Stimulated activated CD8-positive, alpha-beta memory T cell treated with anti-CD3 and anti-CD28 coated beads, Interleukin-4, amount 100 ng/mL, for 1 hour (primary cell): ENCODE measurements at places on chromosomes 3 and 15.

DNA sequence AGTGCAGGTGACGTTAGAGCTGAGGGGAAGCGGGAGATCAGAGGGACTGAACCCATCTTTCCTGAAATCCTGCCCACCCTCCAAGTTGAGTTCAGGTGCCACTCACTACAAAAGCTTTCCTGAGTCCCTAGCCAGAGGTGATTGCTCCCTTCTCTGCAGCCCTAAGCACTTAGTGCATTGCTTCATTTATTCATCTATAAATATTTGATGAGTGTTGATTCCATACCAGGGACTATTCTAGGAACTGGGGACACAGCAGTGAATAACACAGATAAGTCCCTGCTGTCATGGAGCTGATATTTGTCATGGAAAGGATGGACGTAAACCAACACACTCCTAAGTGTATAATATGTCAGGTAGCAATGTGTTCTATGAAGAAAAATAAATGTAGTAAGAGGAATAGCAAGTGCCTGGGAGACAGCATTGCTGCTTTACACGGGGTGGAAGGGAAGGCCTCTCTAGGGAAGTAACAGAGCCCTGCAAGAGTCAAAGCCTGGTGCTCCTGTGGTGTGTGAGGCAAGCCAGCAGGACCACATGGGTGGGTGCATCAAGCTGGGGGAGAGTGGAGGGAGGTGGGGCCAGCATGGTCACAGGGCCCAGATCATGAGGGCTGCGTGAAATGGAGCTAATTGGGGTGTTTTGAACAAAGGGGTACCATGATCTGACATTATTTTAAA lies 18.6 kb downstream of the ALPK3 start:
- no peak for DNase-seq

DNA sequence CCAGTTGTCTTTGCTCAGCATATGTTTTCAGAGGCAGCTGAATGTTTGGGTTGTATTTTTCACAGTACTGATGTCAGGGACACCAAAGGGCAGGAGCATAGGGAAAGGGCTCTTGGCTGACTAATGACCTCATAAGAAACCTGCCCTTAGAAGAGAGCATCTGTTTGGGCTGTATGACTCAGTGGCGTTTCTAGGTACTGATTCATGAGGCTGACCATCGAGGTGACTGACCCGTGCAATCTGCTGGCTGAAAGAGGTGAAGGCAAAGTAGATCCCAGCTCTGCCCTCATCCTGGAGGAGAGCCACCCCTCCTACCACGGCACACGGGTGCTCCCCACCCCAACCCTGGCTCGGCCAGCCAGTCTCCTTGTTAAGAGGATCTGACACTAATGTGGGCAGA lies 8.3 kb downstream of the LMCD1 start:
- no peak for DNase-seq

GRCh38 chr15:66905954-66906353 lies 159.4 kb upstream of the SMAD3 start:
- DNase-seq = no peak

DNA sequence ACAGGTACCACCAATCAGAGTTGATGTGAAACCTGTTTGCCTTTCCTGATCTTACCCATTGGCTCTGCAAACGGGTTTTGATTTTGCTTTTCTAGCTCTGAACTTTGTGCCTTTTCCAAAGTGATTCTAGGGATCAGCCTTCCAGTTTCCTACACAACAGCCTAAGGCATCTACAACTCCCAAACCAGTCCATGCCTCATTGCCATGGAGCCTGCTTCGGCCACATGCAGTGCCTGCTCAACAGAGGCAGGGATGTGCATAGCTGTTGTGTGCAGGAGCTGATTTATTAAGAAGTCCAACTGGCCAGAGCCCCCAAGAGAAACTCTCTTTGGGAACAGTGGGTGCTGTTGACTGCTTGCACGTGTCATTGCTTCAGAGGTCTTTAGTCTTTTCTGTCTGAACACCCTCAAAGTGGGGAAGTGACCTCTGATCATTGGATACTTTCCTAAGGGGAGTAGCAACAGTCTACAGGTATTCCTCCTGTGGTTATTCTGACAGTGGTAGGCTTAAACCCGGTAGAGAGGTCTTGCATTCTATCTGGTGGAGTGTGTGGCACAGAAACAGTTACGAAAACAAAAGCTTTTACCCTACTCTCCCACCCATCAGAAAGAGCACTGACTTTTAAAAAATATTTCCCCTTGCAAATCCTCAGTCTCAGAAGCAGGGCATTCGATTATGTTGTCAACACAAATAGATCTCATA lies 36.6 kb upstream of the THSD4 start:
- DNase-seq = no peak

DNA sequence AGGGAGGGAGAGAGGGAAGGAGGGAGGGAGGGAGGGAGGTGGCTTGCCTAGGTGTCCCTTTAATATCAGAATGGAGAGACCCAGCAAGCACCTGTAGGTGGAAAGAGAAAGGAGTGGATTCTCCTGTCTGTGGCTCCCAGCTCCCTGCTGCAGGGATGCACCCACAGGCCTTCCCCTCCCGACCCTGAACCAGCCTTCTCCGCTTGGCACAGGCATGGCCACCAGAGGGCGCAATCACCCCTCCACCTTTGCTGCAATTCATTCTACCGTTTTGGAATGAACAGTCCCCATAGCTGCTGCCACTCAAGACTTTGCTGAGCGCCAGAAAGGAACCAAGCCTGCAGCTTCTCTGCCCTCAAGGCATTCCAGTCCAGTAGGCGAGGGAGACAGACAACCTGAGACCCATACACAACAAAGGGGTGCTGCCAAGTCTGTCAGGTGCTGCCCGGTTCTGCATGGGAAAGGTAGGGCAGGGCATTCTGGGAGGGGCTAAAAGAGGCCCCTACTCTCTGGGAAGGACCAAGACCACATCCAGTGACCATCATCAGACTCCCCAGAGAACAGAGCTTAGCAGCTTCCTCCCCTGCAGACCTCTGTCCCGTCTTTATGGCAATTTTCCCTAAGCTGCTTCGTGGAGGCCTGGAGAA lies 4.9 kb downstream of the TLR9 start:
- DNase-seq = peak; percentile 77

DNA sequence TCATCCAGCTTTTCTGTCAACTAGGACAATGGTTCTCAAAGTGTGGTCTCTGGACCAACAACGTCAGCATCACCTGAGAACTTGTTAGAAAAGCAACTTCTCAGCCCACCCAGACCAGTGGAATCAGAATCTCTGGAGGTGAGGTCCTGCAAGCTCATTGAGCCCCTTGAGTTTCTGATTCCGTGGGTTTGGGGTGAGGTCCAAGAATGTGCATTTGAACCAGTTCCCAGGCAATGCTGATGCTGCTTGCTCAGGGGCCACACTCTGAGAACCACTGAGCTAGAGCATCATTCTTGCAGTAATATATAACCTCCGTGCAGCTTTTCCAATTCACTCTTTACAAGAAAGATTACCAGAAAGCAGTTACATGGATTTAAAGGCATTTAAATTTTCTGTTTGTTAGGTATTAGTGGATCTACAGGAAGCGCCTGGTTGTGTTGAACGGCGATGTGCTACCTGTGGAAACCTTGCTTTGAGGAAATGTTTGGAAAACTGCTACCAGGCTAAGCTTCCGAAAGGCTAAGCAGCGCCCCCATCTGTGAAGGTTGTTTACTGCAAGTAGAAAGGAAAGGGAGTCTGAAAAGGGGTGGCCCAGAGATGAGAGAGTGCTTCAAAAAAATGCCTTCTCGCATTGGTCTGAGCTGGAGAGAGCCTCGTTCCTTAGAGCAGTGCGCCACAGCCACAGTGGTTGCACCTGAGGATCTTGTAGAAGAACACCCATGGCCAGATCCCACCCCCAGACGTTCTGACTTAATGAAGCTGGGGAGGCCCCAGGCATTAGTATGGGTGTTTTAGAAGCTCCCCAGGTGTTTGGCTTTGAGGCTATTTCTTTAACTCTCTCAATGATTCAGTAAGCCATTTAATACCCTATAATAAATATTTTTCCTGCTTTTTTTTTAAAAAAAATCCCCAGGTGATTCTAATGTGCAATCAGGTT lies 50.0 kb downstream of the RLBP1 start:
- DNase-seq = no peak

DNA sequence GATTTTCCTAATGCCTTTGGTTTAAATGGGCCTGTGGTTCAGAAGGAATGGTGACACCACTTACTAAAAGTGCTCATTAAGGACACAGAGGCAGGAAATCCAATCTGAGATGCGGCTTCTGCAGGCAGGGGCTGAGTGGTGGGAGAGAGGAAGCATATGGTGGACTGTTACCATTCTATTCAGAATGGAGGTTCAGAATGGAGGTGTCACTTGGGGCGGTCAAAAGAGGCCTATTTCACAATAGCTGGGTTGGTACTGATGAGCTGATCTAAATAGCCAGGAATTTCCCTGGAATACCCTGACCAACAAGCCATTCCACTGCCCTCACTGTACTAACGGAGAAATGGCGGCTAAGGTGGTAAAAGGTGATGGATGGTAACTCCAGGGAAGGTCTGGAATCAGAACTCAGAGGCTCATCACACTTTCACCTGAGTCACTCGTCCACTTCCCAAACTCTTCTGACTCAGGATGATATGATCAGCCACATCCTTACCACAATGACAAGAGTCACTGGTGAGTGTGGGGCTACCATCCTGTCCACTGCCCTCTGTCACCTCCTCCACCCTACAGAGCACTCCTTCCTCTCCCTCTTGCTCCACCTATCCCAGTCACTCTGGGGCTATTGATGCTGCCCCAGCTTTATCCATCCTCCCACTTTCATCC lies 15.7 kb downstream of the RFT1 start:
- no peak for DNase-seq

GRCh38 chr3:39378088-39378487 lies 5.1 kb upstream of the SLC25A38 start:
- DNase-seq = peak; percentile 37

DNA sequence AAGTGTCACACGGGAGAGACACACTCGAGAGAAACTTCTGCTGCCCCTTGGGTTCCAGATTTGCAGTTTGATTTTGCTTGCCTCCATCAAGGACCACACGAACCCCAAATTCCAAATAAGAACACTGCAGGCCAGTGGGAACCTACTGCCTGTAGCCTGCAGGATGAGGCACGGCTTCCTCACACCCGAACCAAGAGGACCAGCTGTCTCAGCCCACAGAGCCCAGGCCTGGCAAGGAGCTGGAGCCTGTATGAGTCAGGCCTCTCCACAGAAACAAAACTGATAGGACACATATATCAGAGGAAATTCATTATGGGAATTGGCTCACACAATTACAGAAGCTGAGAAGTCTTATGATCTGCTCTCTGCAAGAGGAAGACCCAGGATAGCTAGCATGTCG lies 188.1 kb upstream of the NSMCE3 start:
- no peak for DNase-seq

DNA sequence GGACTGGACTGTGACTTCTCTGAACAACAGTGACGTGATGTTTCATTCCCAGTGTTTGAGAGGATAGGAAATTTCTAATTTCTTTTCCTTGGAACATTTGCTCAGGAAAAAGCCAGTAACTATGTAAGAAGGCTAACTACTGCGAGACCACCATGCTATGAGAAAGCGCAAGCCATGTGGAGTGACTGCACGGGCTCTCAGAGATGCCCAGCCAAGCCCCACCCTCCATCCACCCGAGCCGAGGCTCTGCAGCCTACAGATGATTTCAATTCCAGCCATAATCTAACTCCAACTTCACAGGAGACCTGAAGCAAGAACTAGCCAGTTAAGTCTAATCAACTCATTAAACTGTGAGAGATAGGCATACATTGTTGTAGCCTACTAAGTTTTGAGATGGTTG lies 124.3 kb downstream of the GREM1 start:
- DNase-seq = no peak

GRCh38 chr3:43405888-43406642 lies 119.7 kb downstream of the SNRK start:
- DNase-seq = no peak

- no peak for DNase-seq
Observed at GRCh38 chr3:67192466-67192865, 194.4 kb downstream of the KBTBD8 start.

- no peak for DNase-seq
Observed at GRCh38 chr15:80547264-80547663, 143.1 kb downstream of the ARNT2 start.

- DNase-seq = no peak
Observed at GRCh38 chr3:146577662-146578061, 27.5 kb downstream of the PLSCR5 start.

DNA sequence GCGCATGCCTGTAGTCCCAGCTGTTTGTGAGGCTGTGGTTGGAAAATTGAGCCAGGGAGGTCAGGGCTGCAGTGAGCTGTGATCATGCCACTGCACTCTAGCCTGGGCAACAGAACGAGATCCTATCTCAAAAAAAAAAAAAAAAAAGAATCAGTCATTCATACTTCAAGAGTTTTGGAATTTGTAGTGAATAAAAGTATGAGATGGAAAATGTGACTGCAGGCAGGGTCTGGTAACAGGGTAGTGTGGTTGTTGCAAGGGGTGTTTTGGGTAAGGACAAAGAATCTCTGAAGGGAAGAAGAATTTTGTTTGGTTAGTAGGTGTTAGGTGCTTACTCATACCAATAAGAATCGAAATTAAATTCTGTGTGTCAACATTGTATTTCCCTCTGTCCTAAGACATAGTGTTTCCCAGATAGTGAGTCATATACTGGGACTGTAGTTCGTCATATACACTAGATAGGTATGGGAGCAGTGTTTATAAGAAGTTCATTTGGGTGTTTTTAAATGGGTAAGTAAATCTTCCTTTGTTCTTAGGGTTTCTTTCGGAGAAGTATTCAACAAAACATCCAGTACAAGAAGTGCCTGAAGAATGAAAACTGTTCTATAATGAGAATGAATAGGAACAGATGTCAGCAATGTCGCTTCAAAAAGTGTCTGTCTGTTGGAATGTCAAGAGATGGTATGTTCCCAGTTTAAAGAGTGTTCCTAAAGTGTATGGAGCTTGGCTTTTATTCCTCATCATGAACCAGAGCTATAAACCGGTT lies 14.2 kb downstream of the NR1D2 start:
- DNase-seq = no peak

- DNase-seq = no peak
Observed at GRCh38 chr3:40124918-40125317, 184.6 kb upstream of the EIF1B start.

- no peak for DNase-seq
Observed at GRCh38 chr3:24773798-24774197, 279.1 kb upstream of the THRB start.

GRCh38 chr3:86046436-86047136 lies 944.4 kb downstream of the VGLL3 start:
- no peak for DNase-seq

GRCh38 chr3:52479877-52480575 lies 15.1 kb upstream of the STAB1 start:
- DNase-seq = no peak

- no peak for DNase-seq
Observed at GRCh38 chr3:71653414-71653807, 69.9 kb upstream of the FOXP1 start.

DNA sequence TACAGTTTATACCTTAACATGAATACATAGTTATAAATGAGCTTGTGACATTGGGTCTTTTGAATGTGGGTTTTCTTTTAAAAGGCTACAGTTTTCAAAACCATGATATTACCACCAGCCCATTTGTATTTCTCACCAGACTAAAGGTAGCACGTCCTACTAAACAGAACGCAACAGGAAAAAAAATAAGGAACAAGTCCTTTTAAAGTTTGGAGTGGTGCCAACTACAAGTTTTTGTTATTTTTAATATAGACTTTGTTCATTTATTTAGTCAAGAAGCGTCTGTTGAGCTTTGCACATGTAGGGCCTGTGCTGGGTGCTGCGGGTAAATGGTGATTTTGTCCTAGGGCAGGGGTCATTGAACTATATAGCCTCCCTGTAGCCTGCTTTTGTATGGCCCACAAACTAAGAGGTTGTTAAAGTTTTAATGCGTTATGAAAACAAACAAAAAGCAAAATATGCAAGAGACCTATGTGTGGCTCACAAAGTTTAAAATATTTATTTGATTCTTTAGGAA lies 164.4 kb downstream of the GHSR start:
- no peak for DNase-seq
